Suprapubic skin (tissue), 4 donors: ENCODE measurements at places on chromosomes 13 and 19.

GRCh38 chr19:1425102-1425837, 12.9 kb upstream of the RPS15 start:
- DNase-seq, result no peak

DNA sequence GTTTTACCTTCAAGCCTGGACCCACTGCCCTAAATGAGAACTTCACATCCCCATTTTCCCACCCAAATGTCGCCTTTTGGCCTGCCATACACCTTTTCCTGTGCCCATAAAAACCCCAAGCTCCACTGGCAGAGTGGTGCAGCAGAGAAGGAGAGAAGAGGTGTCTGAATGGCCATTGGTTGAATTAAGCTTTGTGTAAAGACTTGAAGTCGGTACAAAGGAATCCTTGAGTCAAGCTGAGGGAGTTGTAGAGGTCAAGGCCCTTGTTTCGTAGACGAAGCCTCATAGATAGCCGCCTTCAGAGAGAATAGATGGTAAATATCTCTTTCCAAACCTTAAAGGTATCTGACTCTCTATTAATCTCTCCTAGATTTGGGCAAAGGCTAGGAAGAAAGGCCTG, 1479.2 kb upstream of the PRR20A start:
- no peak for DNase-seq

- no peak for DNase-seq
Observed at GRCh38 chr19:18529782-18530181, 7.9 kb upstream of the ELL start.

GRCh38 chr13:29418026-29418425, 177.5 kb downstream of the SLC7A1 start:
- DNase-seq, result no peak

DNA sequence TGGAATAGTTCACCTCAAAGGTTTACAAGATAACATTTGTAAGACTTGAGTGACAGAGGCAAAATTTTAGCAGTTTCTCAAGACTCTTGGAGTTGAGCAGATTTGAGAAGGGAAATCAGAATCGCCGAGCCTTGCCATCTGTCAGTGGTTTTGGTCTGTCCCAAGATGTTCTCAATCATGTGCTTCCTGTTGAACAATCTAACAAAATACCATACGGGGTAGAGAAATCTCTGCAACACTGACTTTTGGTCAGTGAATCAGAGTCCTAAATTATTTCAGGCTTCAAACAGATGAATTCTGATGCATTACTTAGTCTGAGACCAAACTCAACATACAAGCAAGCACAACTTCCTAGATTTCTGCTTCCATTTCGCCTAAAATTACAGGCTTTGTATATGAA, 3.8 kb downstream of the KCTD12 start:
- DNase-seq, result no peak

GRCh38 chr19:35116072-35116801, 614 bp downstream of the FXYD3 start:
- no peak for DNase-seq

DNA sequence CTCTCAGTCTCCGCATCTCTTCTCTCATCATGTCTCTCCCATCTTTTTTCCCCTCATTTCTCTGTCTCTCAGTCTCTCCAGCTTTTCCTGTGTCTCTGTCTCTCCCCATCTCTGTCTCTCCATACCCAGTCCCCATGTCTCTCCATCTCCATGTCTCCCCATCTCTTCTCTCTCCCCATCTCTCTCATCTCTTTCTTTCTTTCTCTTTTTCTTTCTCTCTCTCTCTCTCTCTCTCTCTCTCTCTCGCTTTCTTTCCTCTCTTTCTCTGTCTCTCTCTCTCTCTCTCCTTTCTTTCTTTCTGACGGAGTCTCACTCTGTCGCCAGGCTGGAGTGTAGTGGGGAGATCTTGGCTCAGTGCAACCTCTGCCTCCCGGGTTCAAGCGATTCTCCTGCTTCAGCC, 12.6 kb upstream of the NFIX start:
- no peak for DNase-seq
